Stimulated activated CD8-positive, alpha-beta memory T cell treated with anti-CD3 and anti-CD28 coated beads, Interleukin-2, amount 100 ng/mL, for 48 hours (primary cell): ENCODE measurements at places on chromosomes 1 and 21.

- DNase-seq, result no peak
Observed at GRCh38 chr1:9293533-9294404, 1.1 kb downstream of the SPSB1 start.

DNA sequence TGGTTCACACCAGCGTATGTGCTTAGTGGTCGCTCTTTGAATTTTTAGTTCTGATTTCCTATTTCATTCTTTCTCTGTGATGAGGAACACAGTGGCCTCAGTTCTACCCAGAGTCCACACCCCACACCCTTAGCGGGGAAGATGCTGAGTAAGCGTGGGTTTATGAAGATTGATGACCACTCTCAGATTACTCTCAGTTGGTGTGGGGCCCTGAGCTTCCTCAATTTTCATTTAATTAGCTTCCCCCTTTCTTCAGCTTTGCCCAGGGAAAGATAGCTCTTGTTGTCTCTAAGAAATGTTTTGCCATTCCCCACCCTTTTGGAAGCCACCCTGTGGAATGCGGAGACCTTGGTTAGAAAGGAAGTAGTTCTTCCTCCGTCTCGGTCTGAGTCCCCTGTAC lies 299.9 kb upstream of the PROX1 start:
- DNase-seq, result no peak

DNA sequence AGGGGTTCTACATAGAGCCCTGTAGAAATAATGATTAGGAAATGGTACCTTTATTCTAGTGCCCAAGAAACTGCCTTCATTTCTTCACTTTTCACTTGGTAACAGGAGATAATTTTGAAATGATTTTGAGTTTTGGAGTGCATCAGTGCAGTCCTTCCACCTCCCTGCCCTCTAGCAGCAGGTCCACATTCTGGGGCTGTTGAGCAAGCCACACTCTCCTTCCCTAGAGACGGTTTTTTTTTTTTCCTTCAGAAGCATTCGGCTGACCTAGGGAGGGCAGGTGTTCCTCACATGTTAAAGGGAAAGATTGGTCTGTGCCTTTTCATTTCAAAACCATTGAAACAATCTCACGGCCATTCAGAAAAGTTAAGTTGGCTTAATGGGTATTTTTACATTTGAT lies 39.8 kb downstream of the SLC37A1 start:
- DNase-seq, result no peak

GRCh38 chr1:150567341-150567716 lies 12.1 kb downstream of the MCL1 start:
- DNase-seq, result no peak

GRCh38 chr1:243525085-243525487 lies 269.2 kb downstream of the SDCCAG8 start:
- no peak for DNase-seq
